ENCODE measurements at places on chromosomes 16 and 17. TPM values are rescaled to one million over a fixed set of nuclear protein-coding genes. Genes with fewer than 3 reads are reported as not detected.

- H3K36me3 ChIP-seq, result no peaks in the 10 kb centered on the region
- H3K4me1 ChIP-seq, result no peaks in the 10 kb centered on the region
- no peak overlapping the region for H3K27ac ChIP-seq
- H3K27me3 ChIP-seq, result no peaks in the 10 kb centered on the region
- no peak overlapping the region for H3K4me3 ChIP-seq
- DNase-seq, result no peak
Measured at GRCh38 chr17:77285594-77286390, 145.0 kb downstream of the SEC14L1 start.

DNA sequence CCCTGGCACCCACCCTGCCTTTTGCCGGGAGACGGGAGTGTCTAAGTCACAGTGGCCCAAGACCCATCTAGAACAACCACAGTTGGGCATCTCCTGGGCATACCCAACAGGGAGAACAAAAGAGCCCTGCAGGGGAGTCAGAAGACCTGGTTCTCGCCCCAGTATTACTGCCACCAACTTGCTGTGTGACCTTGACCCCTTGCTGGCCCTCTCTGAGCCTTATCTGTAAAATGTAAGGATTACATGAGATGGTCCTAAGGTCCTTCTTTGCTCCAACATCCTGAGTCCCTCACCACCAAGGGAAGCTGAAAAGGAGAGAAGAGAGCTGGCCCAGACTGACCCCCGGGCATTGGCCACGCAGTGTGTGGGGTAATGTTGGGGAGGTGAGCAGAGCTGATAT lies 119.0 kb downstream of the CCT6B start:
- H3K27me3 ChIP-seq, result no peaks in the 10 kb centered on the region
- no peak for DNase-seq
- no peak overlapping the region for H3K27ac ChIP-seq
- H3K36me3 ChIP-seq, result no peaks in the 10 kb centered on the region
- no peak overlapping the region for H3K4me3 ChIP-seq

DNA sequence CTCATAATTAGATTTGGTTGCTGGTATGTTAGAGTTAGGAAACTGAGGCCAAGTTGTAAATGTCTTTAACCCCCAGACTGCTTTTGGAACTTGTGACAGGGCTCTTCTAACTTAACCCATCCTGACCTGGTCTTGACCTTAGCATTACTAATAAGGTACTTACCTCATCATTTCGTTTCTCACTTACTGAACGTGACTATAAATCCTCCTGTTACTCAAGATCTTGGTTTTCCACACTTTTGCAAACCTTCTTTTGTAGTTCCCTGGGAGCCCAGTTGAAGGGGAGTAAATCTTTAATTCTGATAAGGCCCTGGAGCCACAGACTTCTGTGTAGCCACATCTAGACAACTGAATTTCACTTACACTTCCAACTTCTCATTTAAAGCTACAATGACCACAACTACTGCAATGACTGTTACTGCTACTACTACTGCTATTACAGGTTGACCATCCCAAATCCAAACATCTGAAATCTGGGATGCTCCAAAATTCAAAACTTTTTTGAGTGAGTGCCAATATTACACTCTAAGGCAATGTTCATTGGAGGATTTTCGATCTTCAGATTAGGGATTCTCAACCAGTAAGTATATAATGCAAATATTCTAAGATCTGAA lies 248.8 kb upstream of the TBX2 start:
- H3K27ac ChIP-seq, result no peak overlapping the region
- H3K4me1 ChIP-seq, result no peaks in the 10 kb centered on the region
- H3K4me3 ChIP-seq, result no peak overlapping the region
- H3K36me3 ChIP-seq, result no peaks in the 10 kb centered on the region
- H3K27me3 ChIP-seq, result no peaks in the 10 kb centered on the region
- no peak for DNase-seq

DNA sequence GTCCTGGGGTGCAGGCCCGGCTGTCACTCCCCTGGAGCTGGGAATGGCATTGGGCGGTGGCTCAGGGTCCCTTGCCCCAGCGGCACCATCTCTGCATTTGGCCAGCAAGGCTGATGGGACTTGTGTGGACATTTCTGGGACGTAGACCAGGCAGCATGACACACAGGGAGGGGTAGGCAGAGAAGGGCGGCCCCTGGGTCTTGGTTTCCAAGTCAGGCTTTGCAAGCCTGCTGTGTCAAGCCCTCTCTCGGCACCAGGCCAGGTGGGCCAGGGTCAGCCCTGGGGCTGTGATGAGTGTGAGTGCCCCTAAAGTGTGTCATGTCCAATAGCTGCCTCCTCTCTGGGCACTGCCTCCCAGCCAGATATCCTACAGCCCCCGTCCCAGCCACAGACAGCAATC lies 335.2 kb downstream of the SEC14L1 start:
- no peak for DNase-seq
- H3K27me3 ChIP-seq, result no peaks in the 10 kb centered on the region
- H3K27ac ChIP-seq, result peak overlapping the region; percentile 71
- H3K36me3 ChIP-seq, result peaks cover 8% of the 10 kb centered on the region
- peaks cover 88% of the 10 kb centered on the region for H3K4me1 ChIP-seq
- H3K4me3 ChIP-seq, result no peak overlapping the region

DNA sequence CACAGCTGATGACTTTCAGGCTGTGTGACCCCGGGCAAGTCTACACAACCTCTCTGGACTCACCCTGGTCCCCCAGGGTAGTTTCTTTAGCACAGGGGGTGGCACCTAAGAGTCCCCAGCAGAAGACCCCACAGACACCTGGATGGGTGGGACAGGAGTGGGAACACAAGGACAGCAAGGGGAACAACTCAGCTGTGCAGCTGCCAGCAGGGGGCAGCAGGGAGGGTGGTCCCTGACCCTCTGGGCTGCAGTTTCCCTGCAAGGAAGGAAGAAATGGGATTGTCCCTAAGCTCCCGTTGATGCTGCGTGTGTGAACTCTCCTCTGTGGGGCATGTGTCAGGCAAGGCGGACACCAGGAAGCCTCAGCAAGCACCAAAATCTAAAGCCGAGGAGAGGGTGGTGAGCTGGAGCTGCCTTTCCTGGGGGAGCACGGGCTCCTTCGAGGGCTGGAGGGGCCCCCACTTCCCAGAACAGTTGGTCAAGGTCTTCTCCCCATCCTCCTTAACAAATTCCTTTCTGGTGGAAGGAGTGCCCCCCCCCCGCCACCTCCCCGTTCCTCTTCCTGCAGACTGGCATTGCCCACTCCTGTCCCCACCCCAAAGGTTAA lies 24.1 kb upstream of the CDH5 start:
- H3K27ac ChIP-seq, result no peak overlapping the region
- no peaks in the 10 kb centered on the region for H3K27me3 ChIP-seq
- no peak overlapping the region for H3K4me3 ChIP-seq
- DNase-seq, result no peak

- no peak for DNase-seq
- H3K4me3 ChIP-seq, result no peak overlapping the region
- H3K4me1 ChIP-seq, result no peaks in the 10 kb centered on the region
- no peaks in the 10 kb centered on the region for H3K36me3 ChIP-seq
- H3K27ac ChIP-seq, result no peak overlapping the region
Measured at GRCh38 chr17:15171167-15172047, 93.7 kb downstream of the PMP22 start.

GRCh38 chr16:49589544-49590031 lies 216.0 kb downstream of the C16orf78 start:
- DNase-seq, result no peak
- no peaks in the 10 kb centered on the region for H3K36me3 ChIP-seq
- no peak overlapping the region for H3K27ac ChIP-seq
- no peaks in the 10 kb centered on the region for H3K27me3 ChIP-seq
- no peak overlapping the region for H3K4me3 ChIP-seq

GRCh38 chr17:56796536-56796935 lies 37.2 kb downstream of the C17orf67 start:
- H3K4me3 ChIP-seq, result no peak overlapping the region
- no peaks in the 10 kb centered on the region for H3K4me1 ChIP-seq
- H3K27ac ChIP-seq, result no peak overlapping the region
- no peaks in the 10 kb centered on the region for H3K27me3 ChIP-seq
- no peaks in the 10 kb centered on the region for H3K36me3 ChIP-seq

GRCh38 chr16:2963723-2964474 lies at the start of gene KREMEN2:
KREMEN2 (plus strand) TSS chr16:2964275; CDS start chr16:2964521, 246 bp downstream.
- H3K27ac ChIP-seq, result no peak within 1 kb of the TSS
- DNase-seq, result peak; percentile 39
- H3K4me1 ChIP-seq, result peaks cover 40% of the 10 kb centered on the region
- peak within 1 kb of the TSS; percentile 44 for H3K4me3 ChIP-seq
- H3K36me3 ChIP-seq, result no peaks in the 10 kb centered on the region

DNA sequence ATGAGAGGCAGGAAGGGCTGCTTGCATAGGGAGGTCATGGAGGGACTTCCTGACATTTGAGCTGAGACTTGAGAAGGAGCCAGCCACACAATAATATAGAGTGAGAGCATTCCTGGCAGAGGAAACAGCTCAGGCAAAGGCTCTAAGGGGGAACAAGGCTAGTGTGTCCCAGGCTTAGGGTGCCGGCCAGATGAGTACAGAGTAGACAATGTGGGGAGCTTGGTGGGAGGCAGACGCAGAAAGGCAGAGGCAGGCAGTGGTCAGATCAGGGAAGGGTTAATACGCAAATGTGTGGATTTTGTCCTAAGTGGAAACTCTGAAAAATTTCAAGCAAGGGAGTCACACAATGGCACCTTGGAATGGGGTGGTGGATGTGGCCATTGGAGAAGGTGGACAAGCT lies 31.3 kb downstream of the CD300LB start:
- no peaks in the 10 kb centered on the region for H3K27me3 ChIP-seq
- no peak overlapping the region for H3K27ac ChIP-seq
- DNase-seq, result no peak
- H3K4me3 ChIP-seq, result no peak overlapping the region
- H3K36me3 ChIP-seq, result no peaks in the 10 kb centered on the region
- H3K4me1 ChIP-seq, result no peaks in the 10 kb centered on the region

DNA sequence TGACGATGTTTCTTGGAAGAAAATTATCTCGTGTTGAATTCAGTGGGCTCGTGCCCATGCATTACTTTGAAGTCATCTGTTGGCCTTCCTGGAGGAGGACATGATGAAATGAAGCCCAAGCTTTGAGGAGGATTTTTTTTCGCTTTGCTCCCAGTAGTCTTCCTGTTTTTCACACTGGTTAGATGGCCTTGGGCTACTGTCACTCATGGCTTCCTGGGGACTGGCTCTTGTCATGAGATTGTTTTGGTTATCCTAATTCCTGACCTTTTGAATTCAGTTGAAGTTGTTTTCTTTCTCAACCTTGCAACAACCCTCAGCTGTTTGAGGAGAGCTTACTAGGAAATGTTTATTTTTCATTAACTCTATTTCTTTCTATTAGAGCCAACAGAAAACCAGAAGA lies 430.7 kb downstream of the HS3ST3B1 start:
- no peaks in the 10 kb centered on the region for H3K36me3 ChIP-seq
- H3K4me3 ChIP-seq, result no peak overlapping the region
- no peak overlapping the region for H3K27ac ChIP-seq
- no peak for DNase-seq
- H3K27me3 ChIP-seq, result no peaks in the 10 kb centered on the region
- no peaks in the 10 kb centered on the region for H3K4me1 ChIP-seq

DNA sequence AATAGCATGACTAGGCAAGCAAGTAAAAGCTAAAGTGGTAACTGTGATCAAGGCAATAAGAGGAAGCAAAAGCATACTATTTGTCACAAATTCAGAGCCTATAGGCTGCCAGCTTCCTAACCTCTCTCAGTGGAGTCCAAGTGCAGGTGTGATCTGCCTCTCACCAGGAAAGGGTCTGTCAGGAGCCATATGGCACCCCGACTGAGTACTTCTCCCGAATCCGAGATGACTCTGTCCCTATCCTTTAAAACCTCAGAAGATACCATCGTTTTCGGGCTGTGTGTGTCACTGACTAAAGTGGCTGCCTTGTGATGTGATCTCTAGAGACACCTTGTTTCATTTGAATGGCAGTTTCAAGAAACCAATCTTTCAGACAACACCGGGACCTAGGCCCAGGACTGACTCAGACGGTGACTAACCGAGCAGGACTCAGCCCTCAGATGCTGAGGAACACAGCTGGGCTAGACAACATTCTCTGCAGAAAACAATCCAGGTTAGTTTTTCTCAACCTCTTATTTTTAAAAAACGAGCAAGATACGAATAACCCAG lies 63.6 kb downstream of the SMG6 start:
- no peak for DNase-seq
- no peaks in the 10 kb centered on the region for H3K4me1 ChIP-seq
- no peaks in the 10 kb centered on the region for H3K27me3 ChIP-seq
- no peak overlapping the region for H3K4me3 ChIP-seq
- no peak overlapping the region for H3K27ac ChIP-seq
- H3K36me3 ChIP-seq, result peaks cover 5% of the 10 kb centered on the region

Gene PPP1R1B
- polyA plus RNA-seq, result not detected

Gene NEURL4
- polyA plus RNA-seq, result 2.5 TPM

Gene ETV4
- polyA plus RNA-seq, result not detected

Gene KRT28
- polyA plus RNA-seq, result not detected
